Muscle of leg (tissue), 16 donors: ENCODE measurements at places on chromosomes 11 and 22.
A peak's percentile ranks its signal among the peaks of the same experiment; 100 is the strongest.

- peak; percentile 93 for DNase-seq
These were observed 119.9 kb downstream of the FEZ1 start for GRCh38 chr11:125376117-125376516.

DNA sequence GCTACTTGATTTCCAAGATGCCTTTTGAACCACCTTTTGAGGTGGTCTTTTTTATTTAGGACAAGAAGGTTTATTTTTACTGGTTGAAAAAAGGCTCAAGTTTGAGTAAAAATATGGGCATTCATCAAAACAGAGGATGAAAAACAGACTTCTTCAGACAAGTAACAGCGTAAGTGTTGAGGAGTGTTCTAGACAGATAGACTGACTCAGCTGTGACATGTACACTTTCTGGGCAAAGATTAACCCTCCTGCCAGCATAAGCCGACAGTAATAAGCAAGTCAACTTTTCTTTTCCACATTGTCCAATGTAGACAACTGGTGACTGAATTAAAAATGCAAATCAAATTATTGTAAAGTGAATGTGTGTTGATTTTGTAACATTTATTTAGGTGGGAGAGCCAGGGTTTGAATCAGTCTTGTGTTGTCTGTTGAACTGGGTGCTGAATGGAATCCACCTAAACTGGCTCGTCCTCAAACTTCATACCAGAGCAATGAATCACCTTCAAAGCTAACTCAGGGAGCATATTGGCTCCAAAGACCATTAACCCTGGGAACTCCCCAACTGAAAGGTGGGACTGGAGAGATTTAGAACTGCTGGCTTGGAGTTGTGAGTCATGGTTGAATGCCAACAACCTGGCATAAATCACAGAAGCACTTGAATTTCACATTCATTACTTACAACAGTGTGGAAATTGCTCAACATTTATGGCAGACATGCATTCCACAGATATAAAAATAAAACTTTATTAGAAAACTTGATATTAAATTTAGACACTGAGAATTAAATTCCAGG, 377.0 kb downstream of the ETS1 start:
- peak; percentile 37 for DNase-seq

- DNase-seq: no peak
These were observed 14.9 kb downstream of the SAMM50 start for GRCh38 chr22:43969989-43970755.

DNA sequence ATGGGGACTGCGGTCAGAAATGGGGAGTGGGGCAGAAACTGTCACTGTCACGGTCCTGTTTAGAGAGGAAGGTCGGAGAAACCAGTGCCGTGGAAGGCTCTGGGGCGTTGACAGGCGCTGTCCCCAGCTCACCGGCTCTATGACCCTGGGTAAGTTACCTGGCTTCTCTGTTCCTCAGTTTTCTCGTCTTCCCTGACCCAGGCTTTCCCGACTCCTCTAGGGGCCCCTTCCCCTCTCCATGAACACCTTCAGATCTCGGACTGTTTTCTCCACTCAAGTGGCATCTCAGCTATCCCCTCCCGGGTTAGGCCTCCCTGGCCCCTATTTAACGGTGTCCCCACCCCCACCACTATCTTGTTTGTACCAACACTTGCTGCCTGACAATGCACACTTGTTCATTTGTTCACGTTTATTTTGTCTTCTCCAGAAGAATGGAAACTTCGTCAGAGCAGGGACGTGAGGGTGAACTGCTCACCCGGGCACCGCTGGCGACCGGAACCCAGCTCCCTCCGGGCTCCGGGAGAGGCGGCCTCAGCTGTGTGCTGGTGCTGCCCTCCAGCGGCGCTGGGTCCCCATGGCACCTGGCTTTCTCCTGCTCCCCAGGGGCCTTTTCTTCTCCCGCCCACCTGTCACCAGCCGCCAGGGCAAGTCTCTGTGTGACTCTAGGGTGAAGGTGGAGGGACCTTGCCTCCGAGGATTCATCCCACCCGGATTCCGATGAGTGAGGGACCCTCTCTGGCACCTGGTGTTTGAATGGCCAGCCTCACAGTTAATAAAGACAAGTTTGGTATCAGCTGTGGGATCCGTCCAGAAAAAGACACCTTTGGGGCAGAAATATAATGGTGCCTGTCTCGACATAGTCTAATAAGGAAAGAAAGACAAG, 33.1 kb upstream of the SLC35C1 start:
- peak; percentile 74 for DNase-seq

DNA sequence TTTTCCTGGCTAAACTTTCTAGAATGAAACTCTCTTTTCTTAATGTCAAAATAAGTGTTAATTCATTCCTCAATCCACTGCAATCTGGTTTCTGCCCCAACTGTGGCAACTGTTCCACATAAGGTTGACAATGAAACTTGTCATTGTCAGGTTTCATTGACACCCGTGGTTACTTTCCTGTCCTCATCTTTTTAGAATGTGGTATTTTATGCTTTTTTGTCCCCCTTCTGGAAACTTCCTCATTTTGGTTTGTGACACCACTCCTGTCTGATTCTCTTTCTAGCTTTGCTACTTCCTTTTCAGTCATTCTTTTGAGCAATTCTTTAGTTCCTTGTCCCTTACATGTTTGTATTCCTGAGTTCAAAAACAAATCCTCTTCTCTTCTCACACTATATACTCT, 7.5 kb upstream of the PDE3B start:
- DNase-seq: peak; percentile 14

- no peak for DNase-seq
These were observed 76.2 kb upstream of the TP53I11 start for GRCh38 chr11:45026835-45027234.

GRCh38 chr11:120354068-120354467, 17.9 kb downstream of the ARHGEF12 start:
- DNase-seq: no peak

GRCh38 chr11:69904161-69904973, 85.2 kb upstream of the FGF3 start:
- no peak for DNase-seq

GRCh38 chr22:40594346-40594745, 42.2 kb downstream of the MRTFA start:
- no peak for DNase-seq

- peak; percentile 68 for DNase-seq
These were observed 137.7 kb downstream of the FEZ1 start for GRCh38 chr11:125358254-125358840.

GRCh38 chr11:119029069-119029339, 1.7 kb downstream of the SLC37A4 start:
- DNase-seq: no peak

- peak; percentile 67 for DNase-seq
These were observed 794 bp upstream of the FXYD6 start for GRCh38 chr11:117877120-117877784.

- DNase-seq: no peak
These were observed 36.7 kb downstream of the LARGE1 start for GRCh38 chr22:33883561-33883960.

DNA sequence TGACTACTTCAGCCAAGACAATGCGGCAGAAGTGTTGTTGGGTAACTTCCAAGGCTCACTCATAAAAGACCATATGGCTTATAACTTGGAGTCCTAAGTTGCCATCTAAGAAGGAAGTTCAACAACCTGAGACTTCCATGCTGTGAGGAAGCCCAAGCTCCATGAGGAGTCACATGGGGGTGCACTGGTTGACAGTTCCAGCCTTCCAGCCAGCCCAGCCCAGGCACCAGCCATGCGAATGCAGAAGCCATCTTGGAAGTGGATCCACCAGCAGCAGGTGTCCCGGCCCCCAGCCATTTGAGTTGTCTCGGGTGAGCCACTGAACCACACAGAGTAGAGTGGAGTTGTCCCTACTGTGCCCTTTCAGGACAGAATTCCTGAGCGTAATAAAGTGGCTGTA, 32.8 kb upstream of the WNT7B start:
- DNase-seq: no peak

DNA sequence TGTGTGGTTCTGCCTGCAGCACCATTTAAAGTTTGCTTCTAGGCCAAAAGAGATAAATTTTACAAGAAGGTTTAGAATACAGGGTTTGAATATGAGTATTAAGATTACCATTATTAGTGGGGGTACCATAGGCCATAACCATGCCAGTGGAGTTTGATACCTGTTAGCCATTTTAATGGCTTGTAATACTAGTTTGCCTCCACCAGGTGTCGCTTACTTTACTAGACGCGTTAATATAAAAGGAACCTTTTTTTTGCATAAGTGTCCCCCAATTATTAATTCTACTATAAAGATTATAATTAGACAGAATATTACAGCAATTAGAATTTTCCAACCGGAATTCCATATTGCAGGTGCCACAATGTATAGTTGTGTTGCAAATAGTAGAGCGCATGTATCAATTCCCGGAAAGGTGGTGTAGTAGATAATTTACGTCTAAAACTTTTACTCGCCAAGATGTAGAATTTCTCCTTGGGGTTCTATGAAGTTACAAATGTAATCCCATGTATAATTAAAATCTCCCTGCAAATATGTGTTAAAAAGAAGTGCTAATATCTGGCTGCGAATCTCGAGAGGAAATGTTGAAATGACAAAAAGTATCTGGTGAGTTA, 16.1 kb downstream of the MS4A6E start:
- DNase-seq: no peak

GRCh38 chr11:94217705-94218104, 86.7 kb upstream of the IZUMO1R start:
- DNase-seq: no peak

DNA sequence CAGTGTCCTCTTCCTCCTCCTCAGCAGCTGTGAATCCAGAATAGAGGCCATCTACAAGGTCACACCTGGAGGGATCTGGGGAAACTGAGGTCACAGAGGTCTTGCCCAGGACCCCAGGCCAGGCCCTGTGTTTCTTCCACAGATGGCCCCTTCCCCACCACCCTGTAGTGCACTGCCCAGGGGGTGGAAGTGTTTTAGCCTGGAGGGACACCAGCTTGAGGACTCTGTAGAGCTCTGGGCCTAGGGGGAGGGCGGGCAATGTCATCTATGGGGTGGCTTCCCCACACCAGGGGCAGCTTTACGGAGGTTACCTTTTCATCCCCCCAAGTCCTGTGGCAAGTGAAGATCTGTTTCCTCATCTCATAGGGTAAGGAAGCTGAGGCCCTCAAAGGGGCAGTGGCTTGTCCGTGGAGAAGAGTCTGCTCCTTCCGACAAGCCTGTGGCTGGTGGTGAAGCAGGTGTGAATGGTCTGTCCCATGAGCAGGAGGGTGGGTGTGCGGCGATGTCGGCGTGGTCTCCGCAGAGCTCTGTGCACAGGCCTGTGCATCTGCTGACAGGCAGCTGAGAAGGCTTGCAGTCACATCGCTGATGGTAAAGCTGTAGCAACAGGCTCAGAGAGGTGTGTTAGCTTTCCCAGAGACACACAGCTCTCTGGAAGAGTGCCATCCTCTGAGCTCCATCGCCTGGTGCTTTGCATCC, 74.1 kb upstream of the WNT7B start:
- DNase-seq: no peak

DNA sequence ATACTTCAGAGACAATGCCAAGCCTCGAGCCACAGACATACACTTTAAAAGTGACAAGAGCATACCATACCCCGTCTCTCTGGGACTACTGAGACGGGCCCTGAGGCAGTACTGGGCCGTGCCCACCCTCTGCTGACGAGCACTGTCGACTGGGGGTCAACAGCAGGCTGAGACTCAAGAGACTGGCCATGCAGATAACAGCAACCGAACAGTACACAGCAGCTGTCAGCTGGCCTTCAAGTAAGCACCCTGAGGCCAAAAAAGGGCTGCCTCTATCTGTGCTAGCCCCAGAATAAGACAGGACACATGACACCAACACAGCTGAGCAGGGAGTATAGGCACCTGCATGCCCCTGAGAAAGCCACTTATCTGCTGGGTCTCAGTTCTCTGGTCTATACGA, 18.9 kb upstream of the TMEM121B start:
- DNase-seq: peak; percentile 49

GRCh38 chr11:67265633-67266448, 432 bp upstream of the GRK2 start:
- peak; percentile 84 for DNase-seq

DNA sequence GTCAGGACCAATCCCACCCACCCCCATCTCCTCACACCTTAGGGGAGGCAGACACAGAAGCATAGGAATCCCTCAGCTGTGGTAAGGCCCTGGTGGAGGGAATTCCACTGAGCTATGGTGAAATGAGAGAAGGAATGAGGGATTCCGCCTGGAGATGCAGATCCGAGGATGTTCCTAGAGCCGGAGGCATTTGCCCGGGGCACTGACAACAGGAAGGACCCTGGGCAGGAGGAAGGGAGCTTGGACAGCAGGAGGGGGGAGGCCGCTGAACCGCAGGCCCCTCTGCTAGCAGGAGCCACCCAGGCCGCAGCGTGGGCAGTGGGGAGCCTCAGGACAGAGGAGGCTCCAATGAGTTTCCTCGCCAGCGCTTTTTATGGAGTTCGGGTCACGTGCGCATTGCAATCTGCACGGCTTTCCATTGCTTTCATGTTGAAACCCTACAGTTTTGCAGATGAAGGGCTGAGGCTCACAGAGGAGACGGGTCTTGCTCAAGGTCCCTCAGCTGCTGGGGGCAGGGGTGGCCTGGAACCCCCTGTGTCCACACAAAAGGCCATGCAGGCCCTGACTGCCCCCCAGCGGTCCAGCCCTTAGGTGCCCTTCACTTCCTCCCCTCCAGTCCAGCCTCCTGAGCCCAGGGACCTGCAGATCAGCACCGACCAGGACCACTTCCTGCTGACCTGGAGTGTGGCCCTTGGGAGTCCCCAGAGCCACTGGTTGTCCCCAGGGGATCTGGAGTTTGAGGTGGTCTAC, 15.5 kb downstream of the CSF2RB start:
- no peak for DNase-seq

GRCh38 chr11:129930743-129931142, 35.4 kb upstream of the NFRKB start:
- DNase-seq: no peak

GRCh38 chr11:45659031-45659817, 6.2 kb downstream of the CHST1 start:
- DNase-seq: no peak

- DNase-seq: no peak
These were observed 70.2 kb downstream of the SCN3B start for GRCh38 chr11:123584186-123584585.

DNA sequence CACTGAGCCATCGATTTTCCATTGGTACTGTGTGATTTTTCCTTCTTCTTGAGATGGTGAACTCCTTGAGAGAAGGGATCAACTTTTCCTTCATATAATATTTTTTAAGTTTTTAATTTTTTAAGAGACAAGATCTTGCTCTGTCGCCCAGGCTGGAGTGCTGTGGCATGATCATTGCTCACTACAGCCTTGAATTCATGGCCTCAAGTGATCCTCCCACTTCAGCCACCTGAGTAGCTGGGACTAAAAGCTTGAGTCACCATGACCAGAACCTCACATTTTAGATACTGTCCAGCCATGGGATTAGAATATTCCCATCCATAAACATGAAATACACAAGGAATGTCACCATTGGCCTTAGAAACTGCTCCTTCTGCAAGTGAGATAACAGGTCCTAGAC, 66.9 kb upstream of the CHRM4 start:
- DNase-seq: no peak

DNA sequence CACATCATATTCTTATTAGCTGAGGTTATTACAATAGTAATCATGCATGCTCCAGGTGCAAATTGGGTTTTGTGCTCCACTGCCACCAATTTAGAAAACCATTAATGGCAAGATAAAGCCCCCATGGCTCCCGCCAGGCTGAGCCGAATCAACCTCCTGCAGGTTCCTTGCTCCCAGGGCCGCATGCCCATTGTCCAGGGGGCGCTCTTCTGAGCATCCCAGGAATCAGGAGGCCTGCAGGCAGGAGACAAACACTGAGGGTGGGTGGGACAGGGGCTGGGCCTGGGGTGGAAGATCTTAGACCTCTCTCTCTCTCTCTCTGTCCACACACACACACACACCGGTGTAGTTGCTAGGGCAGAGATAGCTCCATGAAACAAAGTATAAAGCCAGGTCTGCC, 57.4 kb downstream of the BUD13 start:
- DNase-seq: no peak
